ENCODE measurements at places on chromosomes 2 and 18.
A peak's percentile ranks its signal among the peaks of the same experiment; 100 is the strongest.

- DNase-seq: no peak
Observed at GRCh38 chr2:233100192-233100998, 40.3 kb downstream of the INPP5D start.

DNA sequence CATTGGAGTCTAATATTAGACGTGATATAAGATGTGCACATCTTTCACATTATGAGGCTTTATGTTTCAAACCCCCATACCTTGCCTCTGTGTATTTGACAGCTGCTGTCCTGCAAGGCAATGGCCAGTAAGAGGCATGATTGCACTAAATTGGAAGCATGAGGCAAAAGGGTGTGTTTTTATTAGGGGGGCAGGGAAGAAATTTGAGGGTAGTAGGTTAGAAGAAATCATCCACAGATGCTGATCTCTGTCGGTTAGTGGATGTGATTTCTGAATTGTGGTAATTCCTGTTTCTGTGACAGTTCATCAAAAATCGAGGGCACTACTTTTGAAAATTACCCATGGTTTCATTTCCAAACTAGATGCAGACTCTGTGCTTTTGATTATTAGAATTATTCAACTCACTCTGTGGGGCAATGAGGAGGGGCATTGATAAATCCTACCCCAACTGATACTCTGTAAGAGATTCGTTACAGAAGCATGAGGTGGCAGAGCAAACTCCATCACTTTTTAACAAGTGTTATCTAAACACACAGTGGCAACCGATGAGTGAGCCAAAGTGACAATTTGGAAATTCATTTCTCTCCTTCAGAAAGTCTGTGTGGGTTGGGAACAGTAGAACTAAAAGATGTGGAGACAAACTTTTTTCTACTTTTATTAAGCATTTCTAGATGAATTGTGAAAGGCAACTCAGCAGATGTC is 453.0 kb downstream of the ARHGAP15 start:
- DNase-seq: no peak

DNA sequence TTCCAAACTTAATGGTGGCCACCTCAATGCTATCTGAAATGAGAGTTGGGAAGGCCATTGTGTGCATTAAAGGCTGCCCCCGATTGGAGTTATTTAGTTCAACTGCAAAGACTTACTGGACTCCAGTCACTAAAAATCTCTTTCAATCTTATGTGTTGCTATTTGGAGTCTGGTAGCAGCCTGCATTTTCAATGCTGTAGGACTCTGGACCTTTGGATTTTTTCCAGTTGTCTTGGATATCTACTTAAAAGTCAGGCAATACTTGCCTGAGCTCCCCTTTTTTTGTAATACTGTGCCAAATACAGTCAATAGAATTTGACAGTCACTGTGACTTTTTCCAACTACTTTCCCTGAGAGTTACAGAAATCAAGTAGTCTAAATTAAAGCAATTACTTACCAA is 281.9 kb downstream of the TRIB2 start:
- no peak for DNase-seq

DNA sequence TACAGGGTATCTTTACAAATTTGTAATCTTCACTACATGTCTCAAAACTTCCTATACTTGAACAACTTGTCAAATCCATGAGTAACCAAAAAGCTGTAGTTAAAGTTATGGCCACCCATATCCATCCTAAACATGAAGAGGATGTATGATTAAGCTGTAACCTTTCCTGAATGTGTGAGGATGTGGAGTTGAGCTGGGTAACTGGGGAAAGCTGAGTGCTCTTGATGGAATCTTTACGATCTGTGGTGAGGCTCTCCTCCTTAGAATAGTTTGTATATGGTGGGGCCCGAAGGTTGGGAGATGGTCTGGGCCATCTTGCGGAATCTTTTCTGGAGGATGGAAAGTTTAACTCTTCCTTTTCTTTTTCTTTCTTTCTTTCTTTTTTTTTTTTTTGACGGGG is 29.4 kb downstream of the DPP4 start:
- no peak for DNase-seq

DNA sequence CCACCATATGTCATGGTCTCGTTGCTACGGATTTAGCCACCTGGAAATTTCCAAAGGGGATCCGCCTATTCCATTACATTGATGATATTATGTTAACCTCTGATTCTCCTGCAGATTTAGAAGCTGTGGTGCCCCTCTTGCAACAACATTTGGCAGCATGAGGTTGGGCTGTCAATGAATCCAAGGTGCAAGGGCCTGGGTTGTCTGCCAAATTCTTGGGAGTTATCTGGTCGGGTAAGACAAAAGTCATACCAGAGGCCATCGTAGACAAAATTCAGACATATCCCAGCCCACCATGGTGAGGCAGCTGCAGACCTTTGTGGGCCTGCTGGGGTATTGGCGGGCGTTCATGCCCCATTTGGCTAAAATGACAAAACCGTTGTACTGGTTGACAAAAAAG is 13.6 kb upstream of the C2orf42 start:
- DNase-seq: no peak

DNA sequence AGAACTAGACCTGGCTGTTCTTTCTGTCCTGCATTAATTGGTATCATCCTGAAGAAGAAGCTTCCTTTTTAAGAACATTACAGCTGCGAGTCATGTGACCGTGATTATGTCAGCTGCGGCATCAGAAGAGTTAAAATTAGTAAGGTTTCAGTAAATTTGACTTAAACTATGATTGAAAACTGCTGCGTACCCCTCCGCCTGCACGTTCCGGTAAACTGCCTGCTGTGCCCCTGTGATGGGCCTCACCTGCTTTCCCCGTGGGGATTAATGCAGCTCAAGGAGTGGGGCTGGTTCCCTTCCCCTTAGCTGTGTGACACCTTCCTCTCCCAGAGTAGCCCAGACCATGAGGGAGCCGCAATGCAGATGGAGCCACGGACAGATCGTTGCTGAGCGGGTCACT is 36.1 kb upstream of the MYO3B start:
- DNase-seq: no peak

- no peak for DNase-seq
Observed at GRCh38 chr2:41460661-41461060, 587.2 kb upstream of the PKDCC start.

DNA sequence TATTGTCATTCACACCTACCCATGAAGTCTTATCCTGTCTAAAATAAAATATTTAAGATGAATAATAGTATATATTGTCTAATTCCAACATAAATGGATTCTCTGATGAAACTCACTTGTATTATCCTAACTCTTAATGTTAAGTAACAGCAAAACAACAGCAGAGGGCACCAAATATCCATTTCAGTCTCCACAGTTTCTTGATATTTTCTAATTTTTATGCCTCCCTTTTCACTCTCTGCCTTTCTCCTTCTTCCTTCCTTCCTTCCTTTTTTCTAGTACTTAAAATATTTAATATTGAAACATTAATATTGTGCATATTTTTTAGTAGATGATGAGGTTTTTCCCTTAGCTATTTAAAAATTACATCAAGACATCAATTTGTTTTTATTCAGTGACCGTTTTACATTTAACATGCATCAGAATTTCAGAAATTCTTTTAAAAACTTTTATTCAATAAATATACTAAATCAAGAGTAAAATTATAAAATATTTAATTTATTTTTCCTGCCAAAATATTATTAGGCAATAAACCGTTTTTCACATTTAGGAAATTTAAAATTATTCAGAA is 97.6 kb downstream of the WDR7 start:
- DNase-seq: peak; percentile 26

GRCh38 chr18:78980777-78981380 is 1.3 kb downstream of the SALL3 start:
- peak; percentile 18 for DNase-seq

DNA sequence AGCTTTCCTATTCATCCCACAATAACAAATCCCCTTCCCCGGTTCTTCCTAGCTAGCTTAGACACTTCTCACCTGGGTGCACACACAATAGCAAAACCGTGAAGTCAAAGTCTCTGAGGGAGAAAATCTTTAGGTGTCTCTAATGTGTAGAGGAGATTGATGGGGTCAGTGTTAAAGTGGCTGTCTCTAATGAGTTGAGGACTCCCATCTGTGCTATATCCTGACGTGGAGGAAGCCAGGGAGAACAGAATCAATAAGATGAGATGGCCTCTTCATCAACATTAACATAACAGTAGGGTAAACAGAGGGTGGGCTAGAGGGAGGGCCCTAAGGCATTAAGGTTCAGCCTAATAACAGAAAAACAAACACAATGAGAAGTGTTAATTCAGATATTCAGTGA is 120.4 kb downstream of the SLC5A7 start:
- DNase-seq: no peak

DNA sequence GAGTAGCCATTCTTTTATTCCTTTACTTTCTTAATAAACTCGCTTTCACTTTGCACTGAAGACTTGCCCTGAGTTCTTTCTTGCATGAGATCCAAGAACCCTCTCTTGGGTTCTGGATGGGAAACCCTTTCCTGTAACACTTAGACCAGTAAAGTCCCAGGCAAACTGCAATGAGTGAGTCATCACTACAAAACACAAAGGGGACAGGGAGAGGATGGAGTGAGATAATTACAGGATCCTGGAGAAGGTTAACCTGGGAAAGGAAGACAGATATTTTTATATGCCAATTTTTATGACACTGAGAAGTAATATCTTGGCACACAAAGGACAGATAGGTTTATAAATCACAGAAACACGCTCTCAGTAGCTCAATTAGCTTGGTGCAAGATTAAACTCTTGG is 48.7 kb downstream of the EHD3 start:
- no peak for DNase-seq

DNA sequence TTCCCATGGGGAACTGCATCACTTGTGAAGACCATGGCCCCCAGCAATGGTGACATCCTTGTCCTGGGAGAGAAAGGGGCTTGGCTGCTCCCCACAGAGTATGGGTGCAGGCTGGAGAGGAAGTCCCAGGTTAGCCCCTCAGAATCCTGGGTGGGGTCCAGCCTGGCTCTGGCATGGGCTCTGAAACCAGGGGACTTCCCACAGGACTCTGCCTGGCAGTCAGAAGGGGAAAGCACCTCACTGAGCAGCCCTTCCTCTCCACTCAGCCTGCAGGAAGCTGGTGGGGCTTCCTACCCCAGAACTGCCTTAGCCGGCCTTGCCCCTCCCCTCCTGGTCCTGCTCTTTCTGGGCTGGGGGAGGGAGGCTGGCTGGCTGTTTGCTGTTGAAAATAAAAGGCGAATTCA is 3.7 kb downstream of the NEURL3 start:
- DNase-seq: no peak

GRCh38 chr18:25284861-25285550 is 67.0 kb downstream of the ZNF521 start:
- DNase-seq: no peak

DNA sequence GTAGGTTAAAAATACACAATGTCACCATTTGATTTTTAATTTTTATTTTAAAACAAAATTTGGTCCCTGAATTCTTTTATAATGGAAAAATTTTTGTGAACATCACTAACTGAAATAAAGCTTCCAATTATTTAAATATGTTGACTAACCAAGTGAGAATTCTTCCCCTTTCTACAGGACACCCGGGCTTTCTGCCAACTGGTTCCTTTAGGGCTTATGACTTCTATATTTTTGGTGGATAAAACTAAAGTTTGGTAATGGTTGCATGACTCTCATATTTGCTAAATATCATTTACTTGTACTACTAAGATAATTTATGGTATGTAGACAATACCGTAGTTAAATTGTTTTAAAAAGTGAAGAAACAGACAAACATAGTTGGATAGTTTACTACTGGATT is 291.0 kb upstream of the DOK6 start:
- DNase-seq: no peak

DNA sequence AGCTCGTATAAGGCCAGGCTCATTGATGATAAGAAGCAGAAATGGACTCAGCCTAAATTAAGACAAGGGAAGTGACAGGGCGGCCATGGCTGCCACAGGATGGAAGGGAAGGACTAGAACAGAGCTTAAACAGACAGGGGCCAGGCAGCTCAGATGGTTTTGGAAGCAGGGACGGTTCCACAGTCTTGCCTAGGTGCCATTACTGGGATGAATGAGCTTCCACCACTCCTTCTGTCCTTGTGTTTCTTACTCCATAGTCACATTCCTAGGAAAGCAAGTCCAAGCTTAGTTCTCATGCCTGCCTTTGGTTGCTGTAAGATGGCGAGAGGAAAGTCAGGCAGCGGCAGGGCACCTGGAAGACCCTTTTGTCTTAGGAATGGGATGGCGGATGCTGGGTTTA is 11.9 kb downstream of the GNLY start:
- DNase-seq: no peak

- DNase-seq: no peak
Observed at GRCh38 chr2:193276069-193276468, 1081.3 kb upstream of the TMEFF2 start.

DNA sequence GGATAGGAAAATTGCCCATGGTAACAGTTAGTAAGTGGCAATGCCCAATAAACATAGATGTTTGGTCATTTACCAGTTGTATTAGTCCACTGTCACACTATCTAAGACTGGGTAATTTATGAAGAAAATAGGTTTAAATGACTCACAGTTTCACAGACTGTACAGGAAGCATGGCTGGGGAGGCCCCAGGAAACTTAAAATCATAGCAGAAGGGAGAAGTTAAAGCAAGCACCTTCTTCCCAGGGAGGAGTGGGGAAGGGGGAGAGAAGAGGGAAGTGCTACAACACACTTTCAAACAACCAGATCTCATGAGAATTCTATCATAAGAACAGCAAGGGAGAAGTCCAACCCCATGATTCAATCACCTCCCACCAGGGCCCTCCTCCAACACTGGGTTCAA is 23.4 kb downstream of the NR4A2 start:
- no peak for DNase-seq

GRCh38 chr2:222656526-222657446 is 894 bp upstream of the FARSB start:
- no peak for DNase-seq

GRCh38 chr18:9334973-9335696 is 562 bp downstream of the TWSG1 start:
- peak; percentile 20 for DNase-seq

DNA sequence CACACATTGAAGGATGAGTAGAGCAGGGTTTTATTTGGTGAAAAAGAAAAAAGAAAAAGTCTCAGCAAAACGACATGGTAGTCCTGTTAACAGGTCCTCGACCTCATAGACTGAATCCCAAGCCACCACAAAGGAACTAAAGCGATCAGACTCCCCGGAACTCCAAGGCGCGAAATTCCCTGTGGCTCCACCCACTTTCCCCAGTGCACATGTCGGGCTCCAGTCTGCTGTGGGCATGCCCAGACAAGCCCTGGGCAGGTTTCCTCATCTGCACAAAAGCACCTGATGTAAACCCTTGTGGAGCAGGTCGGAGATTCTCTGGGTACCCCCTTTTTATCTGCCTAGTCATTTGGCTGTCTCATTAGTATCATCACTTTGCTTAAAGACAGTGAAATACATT is 170.7 kb upstream of the FSIP2 start:
- DNase-seq: no peak

GRCh38 chr2:196208915-196209314 is 37.5 kb upstream of the STK17B start:
- no peak for DNase-seq

DNA sequence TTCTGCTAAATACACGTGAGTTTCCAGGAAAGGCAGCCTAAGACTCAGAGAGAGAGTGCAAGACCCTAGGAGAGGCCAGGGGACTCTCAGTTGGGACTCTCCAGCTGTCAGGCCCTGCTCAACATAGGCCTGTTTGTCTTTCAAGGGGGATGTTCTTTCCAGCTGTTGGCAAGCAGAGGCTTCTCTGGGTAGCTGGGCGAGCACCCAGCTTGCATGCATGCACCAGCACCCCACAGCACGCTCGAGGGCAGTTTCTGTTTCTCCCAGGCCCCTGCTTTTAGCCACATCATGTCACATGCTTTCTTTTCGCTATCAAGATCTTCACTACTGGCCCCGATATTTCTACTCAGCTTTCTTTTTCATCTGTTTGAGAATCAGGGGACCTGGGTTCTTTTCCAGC is 479.3 kb upstream of the HS6ST1 start:
- DNase-seq: no peak
